ENCODE measurements at places on chromosomes 2 and 18. TPM values are rescaled to one million over a fixed set of nuclear protein-coding genes. Genes with fewer than 3 reads are reported as not detected.

Gene C1GALT1C1L
- 0.20 TPM for total RNA-seq

DNA sequence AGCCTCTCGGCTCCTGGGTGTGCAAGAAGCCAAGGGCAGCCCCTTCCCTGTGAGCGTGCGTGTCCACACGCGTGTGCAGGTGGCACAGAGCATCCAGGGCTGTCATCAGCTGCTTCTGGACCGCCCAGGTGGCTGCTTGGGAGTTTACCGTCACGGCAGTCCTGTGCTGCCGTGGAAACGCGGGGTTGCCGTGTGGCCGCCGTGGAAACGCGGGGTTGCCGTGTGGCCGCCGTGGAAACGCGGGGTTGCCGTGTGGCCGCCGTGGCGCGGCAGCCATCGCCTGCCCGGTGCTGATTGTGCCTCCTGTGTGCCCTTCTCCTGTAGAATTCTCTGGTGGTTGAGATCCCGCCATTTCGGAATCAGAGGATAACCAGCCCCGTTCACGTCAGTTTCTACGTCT is 71.4 kb downstream of the NFATC1 start:
- DNase-seq = no peak

DNA sequence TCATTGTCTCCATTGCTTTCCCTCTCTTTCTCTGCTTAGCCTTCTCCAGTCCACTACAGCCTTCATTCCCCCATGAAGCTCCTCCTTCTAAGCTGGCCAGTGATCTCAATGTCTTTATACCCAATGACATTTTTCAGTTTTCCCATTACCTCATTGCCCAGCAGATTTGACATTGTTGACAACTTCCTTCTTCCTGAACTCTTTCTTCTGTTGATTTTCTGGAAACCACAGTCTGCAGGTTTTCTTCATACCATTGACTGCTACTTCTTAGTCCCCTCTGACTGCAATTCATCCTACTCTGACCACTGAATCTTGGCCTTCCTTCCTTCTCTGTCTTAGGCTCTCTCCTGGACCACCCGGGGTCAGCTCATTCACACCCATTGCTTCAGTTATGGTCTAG is 22.9 kb upstream of the SPP2 start:
- DNase-seq = no peak

GRCh38 chr2:22382479-22383169 is 1002.4 kb upstream of the KLHL29 start:
- no peak for DNase-seq

Gene CEP68
- 7.4 TPM for total RNA-seq

Gene RGPD3
- 0.04 TPM for total RNA-seq

GRCh38 chr18:2480536-2480935 is 90.8 kb downstream of the METTL4 start:
- DNase-seq = no peak
